ENCODE measurements at places on chromosomes 7 and 10. TPM values are rescaled to one million over a fixed set of nuclear protein-coding genes. Genes with fewer than 3 reads are reported as not detected.

AS3MT gene
- 5.8 TPM for total RNA-seq

RELN gene
- total RNA-seq = 390 TPM

LYZL1 gene
- total RNA-seq = not detected

ANKRD1 gene
- total RNA-seq = not detected

THSD7A gene
- total RNA-seq = 71.7 TPM

DDC gene
- total RNA-seq = 1.2 TPM

Data from cerebellum (tissue), 4 donors.